ENCODE measurements at places on chromosomes 6 and 20. TPM values are rescaled to one million over a fixed set of nuclear protein-coding genes. Genes with fewer than 3 reads are reported as not detected.

Gene TSPO2
- total RNA-seq: not detected

Gene BEND3
- total RNA-seq: 2.7 TPM

Gene MEP1A
- not detected for total RNA-seq

Gene STXBP5
- total RNA-seq: 17.6 TPM

Gene OGFRL1
- total RNA-seq: 10.8 TPM

Gene CDH4
- not detected for total RNA-seq

Gene AVP
- not detected for total RNA-seq

DNA sequence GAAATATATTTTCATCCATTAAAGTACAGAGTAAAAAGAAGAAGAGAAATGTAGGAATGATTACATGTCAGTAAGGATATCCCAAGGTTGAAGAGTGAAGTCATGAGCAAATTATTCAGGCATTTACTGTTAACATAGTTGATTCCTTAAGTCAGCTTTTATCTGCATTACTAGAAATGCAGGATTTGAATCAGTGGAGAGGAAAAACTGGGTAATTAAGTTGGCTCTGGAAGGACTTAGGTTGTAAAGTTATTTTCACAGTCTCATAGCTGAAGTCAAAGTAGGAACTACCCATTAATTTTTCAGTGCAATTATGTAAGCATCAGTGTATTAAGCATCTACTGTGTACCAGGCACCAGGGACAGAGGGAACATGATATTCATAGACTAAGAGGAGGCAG is 7.8 kb downstream of the NAA20 start:
- H3K36me3 ChIP-seq: peaks cover 21% of the 10 kb centered on the region
- no peaks in the 10 kb centered on the region for H3K27me3 ChIP-seq
- H3K4me1 ChIP-seq: peaks cover 42% of the 10 kb centered on the region

DNA sequence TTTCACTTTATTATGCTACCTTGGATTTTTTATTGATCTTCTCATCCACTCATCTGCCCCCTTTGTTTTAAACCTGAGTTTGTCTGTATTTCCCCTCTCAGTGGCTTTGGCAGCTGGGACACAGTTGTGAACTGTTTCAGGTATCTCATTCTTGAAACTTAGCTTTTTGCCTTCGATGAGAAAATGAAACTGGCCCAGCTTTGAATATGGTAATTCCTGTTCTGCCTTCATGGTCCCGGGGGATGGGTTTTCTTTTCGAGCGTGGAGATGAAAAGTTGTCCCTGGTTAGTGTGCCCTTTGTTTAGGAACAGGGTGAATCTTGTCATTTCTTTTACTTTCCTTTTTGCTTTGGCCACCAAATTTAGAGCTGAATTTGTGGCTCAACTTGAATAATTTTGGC is 25.6 kb downstream of the DHX35 start:
- H3K4me1 ChIP-seq: peaks cover 17% of the 10 kb centered on the region
- H3K27ac ChIP-seq: no peak overlapping the region
- no peak overlapping the region for H3K4me3 ChIP-seq
- no peaks in the 10 kb centered on the region for H3K27me3 ChIP-seq

DNA sequence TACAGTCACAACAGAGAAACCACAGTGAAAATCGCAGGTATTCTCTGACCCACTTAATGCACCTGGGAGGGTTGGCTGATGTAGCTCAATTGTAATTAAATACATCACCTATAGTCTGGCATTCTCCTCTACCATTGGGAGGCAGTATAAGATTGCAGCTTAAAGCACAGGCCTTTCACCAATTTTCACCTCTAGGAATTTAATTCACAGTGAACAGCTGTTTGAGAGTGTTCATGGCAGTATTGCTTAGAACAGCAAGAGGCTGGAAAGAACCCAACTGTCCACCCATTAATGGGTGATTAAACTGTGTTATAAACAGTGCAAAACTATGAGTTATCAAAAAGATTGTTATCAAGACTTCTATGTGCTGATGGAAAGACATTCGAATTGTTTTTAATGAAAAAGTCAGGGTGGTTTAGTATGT is 2.0 kb downstream of the EDEM2 start:
- peak; percentile 50 for DNase-seq
- peak overlapping the region; percentile 19 for H3K27ac ChIP-seq
- H3K36me3 ChIP-seq: peaks cover 20% of the 10 kb centered on the region
- peaks cover 31% of the 10 kb centered on the region for H3K4me1 ChIP-seq
- H3K4me3 ChIP-seq: peak overlapping the region; percentile 47
- H3K27me3 ChIP-seq: no peaks in the 10 kb centered on the region

DNA sequence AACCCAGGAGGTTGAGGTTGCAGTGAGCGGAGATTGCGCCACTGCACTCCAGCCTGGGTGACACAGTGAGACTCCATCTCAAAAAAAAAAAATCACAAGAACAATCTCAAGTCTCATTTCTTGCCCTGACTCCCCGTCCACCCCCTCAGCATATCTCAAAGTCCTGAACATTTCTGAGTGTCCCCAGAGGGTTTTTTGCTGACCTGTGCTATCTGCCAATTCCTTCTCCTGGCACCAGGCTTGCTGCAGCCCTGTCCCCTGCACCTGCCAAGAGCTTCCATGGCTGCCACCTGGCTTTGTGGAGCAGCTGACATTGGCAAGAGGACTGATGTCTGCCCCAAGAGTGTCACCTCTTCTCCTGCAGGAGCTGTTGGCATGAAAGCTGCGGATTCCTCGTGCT is 54.9 kb upstream of the PTPRT start:
- H3K27ac ChIP-seq: no peak overlapping the region
- no peak overlapping the region for H3K4me3 ChIP-seq
- H3K4me1 ChIP-seq: no peaks in the 10 kb centered on the region
- no peaks in the 10 kb centered on the region for H3K36me3 ChIP-seq
- no peaks in the 10 kb centered on the region for H3K27me3 ChIP-seq
- DNase-seq: no peak

- peaks cover 40% of the 10 kb centered on the region for H3K4me1 ChIP-seq
- DNase-seq: no peak
- H3K36me3 ChIP-seq: no peaks in the 10 kb centered on the region
- H3K4me3 ChIP-seq: no peak overlapping the region
- peaks cover 5% of the 10 kb centered on the region for H3K27me3 ChIP-seq
- H3K27ac ChIP-seq: no peak overlapping the region
These were observed 3.2 kb downstream of the HLA-DPB1 start for GRCh38 chr6:33078919-33079521.

DNA sequence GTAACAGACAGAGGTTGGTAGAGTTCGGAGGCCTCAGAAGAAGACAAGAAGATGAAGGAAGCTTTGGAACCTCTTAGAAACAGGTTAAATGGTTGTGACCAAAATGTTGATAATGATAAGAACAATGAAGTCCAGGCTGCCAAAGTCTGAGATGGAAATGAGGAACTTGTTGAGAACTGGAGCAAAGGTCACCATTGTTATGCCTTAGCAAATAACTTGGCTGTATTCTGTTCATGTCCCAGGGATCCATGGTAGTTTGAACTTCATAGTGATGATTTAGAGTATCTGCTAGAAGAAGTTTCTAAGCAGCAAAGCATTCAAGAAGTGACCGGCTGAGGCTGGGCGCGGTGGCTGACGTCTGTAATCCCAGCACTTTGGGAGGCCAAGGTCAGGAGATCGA is 11.1 kb upstream of the LSM14B start:
- H3K27me3 ChIP-seq: no peaks in the 10 kb centered on the region
- DNase-seq: no peak
- no peak overlapping the region for H3K4me3 ChIP-seq
- H3K4me1 ChIP-seq: no peaks in the 10 kb centered on the region

DNA sequence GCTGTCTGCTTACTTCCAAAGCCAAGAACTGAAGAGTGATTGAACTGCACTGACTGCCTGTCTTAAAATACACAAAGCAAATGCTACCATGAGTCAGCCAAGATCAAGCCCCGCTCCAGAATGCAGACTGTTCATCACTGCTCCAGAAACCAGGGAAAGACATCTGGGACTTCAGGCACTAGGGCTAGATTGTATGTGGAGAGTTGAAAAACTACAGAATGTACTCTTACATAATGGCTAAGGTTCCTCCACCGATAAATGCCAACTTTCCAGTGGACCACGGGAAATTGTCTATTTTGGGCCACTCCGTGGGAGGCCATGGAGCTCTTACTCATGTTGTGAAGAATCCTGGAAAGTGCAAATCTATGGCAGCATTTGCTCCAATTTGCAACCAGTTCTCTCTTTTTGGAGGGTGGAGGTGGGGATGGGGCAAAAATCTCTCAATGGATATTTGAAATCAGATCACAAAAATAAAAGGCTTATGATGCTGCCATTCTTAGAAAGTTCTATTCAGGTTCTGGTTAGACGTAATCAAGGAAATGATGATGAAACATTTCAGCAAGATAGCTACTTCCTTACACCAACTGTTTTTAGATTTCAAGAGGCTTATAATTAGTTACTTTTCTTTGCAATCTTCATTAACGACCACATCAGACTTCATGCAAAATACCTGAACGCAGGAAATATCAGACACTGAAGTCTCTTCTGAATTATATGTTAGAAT is 11.8 kb upstream of the CAP2 start:
- no peak for DNase-seq
- no peaks in the 10 kb centered on the region for H3K4me1 ChIP-seq
- H3K27me3 ChIP-seq: no peaks in the 10 kb centered on the region
- H3K27ac ChIP-seq: no peak overlapping the region
- H3K36me3 ChIP-seq: no peaks in the 10 kb centered on the region

DNA sequence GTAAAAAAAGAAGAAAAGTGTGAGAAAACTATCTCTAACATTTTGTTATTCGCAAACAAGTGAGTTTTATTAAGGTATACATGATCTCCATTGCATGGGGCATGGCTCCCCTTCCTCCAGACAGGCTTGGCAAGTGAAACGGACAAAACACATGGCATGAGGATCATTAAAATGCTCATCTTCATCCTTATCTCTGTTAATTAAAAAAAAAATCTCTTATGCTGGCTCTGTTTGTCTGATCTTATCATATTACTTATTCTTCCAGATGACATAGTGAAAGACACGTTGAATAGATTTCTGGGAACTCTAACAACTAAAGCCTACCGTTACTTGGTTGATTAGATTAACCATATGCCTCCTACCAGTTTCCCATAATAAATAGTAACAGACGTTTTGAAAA is 89.4 kb downstream of the CLVS2 start:
- no peak for DNase-seq
- no peak overlapping the region for H3K4me3 ChIP-seq
- no peaks in the 10 kb centered on the region for H3K36me3 ChIP-seq

DNA sequence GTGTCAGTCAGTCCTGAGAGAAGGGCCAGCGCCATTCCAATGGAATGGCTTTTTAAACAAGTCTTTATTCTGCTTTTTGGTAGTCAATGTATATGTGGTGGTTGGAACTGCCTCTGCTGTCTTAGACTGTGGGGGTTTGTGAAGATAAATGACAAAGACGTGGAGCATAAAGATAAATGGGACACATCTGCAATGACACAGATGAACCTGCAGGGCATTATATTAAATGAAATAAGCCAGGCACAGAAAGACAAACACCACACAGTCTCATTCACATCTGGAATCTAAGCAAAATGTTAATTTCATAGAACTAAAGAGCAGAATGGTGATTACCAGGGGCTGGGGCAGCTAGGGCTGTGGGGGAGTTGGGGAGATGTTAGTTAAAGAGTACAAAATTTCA is 912.8 kb upstream of the MAN1A1 start:
- no peaks in the 10 kb centered on the region for H3K4me1 ChIP-seq
- H3K27me3 ChIP-seq: no peaks in the 10 kb centered on the region
- H3K4me3 ChIP-seq: no peak overlapping the region
- no peak for DNase-seq
- H3K36me3 ChIP-seq: no peaks in the 10 kb centered on the region
- no peak overlapping the region for H3K27ac ChIP-seq

DNA sequence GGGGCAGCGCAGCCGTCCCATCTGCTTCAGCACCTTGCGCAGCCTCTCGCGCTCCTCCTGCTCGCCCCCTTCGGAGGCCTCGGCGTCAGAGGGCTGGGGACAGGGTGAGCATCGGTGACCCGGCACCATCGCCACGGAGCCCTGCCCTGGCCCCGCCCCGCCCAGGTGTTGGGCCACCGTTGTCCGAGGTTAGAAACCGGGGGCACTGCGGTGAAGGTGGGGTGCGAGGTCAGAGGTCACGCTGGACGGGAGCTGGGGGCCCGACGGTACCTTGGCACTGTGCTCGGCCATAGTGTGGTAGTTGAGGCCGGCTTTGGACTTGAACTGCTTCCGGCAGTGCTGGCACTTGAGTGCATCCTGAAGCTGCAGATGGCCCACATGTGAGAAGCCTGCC is 6.4 kb downstream of the ZNF512B start:
- no peak overlapping the region for H3K4me3 ChIP-seq
- H3K36me3 ChIP-seq: peaks cover 6% of the 10 kb centered on the region
- H3K27me3 ChIP-seq: no peaks in the 10 kb centered on the region
- peaks cover 7% of the 10 kb centered on the region for H3K4me1 ChIP-seq
- H3K27ac ChIP-seq: no peak overlapping the region

GRCh38 chr6:39357998-39358686 is 35.6 kb upstream of the KCNK16 start:
- no peak for DNase-seq
- no peak overlapping the region for H3K4me3 ChIP-seq
- H3K27ac ChIP-seq: no peak overlapping the region
- H3K4me1 ChIP-seq: no peaks in the 10 kb centered on the region
- no peaks in the 10 kb centered on the region for H3K36me3 ChIP-seq
- no peaks in the 10 kb centered on the region for H3K27me3 ChIP-seq

DNA sequence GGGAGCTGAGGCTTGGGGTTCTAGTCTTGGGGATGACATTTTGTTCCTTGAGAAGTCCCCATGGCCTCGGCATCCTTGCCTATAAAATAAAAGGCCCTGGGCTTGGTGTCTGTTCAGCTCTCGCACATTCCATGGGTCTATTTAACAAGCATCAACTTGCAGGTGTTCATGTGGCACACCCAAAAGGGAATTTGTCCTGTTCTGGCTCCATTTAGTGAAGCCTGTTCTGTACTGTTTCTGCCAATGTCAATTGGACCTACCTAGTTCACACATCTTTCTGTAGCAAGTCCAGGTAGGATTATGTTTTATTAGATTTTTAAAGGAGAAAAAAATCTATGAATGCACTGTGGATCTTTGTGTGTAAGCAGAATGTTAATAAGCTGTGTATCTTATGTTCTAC is 262.0 kb downstream of the HIVEP2 start:
- no peaks in the 10 kb centered on the region for H3K36me3 ChIP-seq
- no peak overlapping the region for H3K27ac ChIP-seq
- DNase-seq: no peak
- no peaks in the 10 kb centered on the region for H3K27me3 ChIP-seq

DNA sequence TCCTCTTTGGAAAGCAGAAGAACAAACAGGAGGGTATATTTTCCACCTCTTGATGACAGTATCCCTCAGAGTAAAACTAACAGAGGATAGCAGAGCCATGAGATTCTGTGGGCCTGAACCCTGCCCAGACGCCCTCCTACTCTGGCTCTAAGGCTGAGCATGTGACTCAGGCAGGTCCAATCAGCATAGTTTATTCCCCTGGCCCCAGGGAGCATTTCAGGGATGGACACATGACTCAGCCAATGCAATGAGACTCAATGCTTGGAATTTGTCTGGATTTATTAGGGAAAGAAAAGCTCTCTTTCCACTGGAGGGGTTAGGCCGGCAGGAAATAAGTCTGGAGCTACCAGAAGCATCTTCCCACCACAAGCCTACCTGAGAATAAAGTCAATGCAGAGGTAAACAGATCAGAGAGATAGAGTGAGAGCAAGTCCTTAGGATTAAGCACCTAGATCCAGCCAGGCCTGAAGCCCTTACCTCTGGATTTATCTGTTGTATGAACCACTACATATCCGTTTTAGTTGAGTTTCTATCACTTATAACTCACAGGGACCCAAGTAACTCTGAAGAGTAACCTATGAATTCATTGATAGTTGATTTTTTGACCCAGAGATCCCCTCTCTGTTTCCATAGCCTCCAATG is 68.2 kb upstream of the EYA2 start:
- no peaks in the 10 kb centered on the region for H3K36me3 ChIP-seq
- H3K4me1 ChIP-seq: no peaks in the 10 kb centered on the region
- no peak overlapping the region for H3K27ac ChIP-seq
- H3K4me3 ChIP-seq: no peak overlapping the region

GRCh38 chr20:53736757-53737395 is 143.2 kb upstream of the ZNF217 start:
- H3K36me3 ChIP-seq: peaks cover 3% of the 10 kb centered on the region
- peak overlapping the region; percentile 44 for H3K4me3 ChIP-seq
- H3K4me1 ChIP-seq: peaks cover 64% of the 10 kb centered on the region
- H3K27me3 ChIP-seq: no peaks in the 10 kb centered on the region
- H3K27ac ChIP-seq: peak overlapping the region; percentile 88

Measured in activated CD4-positive, alpha-beta T cell treated with anti-CD3 and anti-CD28 coated beads, Interleukin-2, amount 10 ng/mL, durations not matched to agents 7 days and 5 days (primary cell).